ENCODE measurements at places on chromosomes 12 and 14.

DNA sequence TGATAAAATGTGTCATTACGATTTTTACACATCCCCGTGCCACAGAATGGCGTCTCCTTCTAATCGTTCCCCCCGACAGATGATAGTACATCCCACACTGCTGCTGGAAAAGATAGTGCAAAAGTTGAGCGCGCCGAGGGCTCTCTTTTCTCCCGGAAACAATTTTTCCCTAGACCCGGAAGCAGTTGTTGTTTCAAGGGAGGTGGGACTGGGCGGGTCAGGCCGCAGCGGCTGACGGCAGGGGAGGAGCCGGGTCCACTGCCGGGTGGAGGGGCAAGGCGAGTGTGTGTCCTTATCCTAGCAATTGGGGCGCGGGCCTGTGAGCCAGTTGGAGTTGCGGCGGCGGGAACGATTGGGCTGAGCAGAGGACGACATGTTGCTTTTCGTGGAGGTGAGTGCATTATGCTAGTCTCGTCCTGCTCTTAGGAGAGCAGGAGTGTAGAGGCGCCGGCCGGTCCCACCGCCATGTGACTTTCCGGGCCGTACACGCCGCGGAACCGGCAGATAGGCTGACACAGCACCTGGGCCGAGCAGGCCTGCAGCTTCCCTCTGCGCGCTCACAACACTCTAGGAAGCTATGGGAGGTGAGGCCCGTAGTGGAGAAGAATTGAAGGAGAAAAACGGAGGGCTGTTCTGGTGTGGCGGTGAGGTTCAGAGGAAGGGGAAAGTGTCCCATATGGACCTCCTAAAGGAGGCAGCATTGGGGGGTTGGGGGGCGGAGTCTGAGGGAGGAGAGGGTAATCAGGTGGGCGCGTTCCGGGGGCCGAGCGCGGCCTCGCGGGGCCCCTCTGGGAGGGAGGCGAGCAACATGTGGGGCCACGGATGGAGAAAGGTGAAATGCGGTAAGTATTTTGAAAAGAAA lies at the start of gene LARP4:
LARP4 (plus strand) TSS at position 248 of the 862 bp plus-strand sequence; CDS start at position 374, 126 bp downstream.
- peak; percentile 89 for DNase-seq

- no peak for DNase-seq
These were observed 145.8 kb upstream of the NUDT4 start for GRCh38 chr12:93231938-93232337.

- no peak for DNase-seq
These were observed 26.6 kb upstream of the PNMA1 start for GRCh38 chr14:73740618-73741326.

DNA sequence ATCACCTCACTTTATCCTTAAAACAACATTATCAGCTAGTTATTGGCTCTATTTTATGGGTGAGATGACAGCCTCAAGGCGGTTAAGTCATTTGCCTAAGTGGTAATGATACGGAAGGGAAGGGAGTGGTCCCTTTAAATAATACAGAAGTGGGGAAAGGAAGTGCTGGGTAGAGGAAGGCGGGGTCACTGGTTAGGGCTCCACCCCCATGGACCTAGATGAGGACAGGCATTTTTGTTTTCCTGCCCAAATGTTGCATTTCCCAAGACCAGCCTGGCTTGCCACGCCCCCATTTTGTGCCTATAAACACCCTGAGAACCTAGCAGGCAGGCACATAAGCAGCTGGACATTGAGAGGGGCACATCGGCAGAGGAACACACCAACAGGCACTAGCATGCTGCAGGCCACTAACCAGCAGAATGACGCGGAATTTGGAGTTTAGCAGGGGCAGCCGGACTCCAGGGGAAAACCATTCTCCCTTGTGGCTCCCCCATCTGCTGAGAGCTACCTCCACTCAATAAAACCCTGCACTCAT lies 100.9 kb downstream of the EPS8 start:
- no peak for DNase-seq

DNA sequence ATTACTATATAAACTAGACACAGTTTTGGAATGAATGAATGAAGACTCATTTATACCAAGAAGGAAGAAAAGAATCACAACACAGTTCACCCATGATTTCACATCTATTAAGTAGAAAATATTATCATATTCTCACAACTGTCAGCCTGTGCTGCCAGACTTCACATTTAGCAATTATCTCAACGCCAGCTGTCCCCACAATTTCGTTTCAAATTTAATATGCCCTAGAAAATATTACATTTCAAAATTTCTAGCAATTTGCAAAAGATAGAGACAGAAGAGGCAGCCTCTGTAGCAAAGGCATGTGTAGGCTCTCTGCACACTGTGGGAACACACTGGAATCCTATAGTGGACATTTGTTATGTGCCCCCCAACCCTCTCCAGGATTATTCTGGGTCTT lies 83.6 kb downstream of the ANKS1B start:
- DNase-seq: no peak

DNA sequence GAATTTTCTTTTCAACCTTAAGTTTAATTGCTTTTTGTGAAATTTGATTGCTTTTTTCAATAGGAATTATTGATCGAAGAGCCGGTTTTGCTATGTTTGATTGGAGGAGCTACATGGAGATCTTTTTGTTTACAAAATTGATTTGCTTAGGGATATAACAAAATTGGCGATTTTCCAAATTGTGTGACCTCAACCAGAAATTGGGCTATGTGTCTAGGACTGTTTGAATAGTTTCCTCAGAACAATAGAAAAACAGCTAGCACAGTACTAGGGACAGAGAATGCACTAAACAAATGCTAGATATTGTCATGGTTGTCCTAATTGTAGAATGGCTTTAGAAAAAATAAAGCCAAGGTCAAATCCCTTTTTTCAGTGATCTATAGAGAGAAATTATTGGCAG lies 2.4 kb downstream of the SLC17A8 start:
- DNase-seq: no peak

DNA sequence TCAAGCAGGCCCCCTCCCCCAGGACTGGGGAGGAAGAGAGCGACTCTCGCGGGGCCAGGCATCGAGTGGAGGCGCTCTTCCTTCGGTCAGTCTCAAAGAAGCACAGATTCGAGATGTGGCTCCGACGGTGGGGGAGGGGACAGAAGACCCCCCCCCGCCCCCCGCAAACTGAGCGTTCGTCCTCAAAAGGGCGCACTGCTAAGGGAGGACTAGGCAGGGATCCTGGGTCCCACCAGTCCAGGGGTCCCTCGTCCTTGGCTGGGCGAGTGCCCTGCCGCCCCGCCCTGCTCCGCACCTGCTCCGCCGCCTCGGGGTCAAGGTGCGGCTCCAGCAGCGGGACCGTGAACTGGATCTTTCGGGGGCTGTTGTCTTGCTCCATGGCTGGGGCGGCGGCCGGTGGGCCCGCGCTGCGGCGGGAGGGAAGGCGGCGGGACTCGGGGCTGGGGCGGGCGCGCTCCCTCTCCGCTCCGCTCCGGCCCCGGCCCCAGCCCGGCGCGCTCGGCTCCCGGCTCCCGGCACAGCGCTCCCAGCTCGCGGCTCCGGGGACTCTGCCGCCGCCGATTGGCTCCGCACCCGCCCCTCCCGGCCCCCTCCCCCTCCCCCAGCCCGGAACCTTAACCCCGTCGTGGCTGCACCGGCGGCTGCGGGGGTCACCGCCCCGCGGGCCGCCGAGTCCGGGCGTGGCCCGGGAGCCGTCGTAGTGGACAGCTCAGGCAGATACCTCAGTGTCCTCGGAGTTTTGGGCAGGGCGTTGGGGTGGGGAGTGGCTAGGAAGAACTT lies at the start of gene PPP1R1A:
PPP1R1A (minus strand) TSS at position 550 of the 780 bp plus-strand sequence; CDS start at position 379, 171 bp downstream.
- DNase-seq: no peak

DNA sequence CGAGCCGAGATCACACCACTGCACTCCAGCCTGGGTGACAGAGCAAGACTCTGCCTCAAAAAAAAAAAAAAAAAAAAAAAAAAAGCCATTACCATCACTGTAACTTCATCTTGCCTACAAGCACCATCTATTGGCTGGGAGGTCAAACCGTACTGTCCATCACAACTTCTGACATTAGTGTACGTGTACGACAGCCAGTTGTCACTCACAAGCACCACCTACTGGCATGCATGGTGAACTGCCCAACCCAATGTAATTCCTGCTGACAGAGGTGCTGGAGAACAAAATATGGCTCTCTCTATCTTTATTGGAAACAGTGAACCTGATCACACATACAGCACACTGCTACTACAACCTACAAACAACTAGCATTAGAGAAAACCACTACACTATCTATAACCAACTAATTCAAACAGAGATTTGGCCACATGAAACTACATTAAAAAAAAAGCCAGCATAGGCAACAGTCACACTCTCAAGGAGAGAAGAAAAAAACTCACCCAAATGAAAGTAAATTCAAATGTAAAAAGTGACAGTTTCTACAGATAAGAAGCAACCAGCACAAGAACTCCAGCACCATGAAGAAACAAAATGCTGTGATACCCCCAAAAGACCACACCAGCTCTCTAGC lies 82.3 kb downstream of the PUS7L start:
- DNase-seq: peak; percentile 0

DNA sequence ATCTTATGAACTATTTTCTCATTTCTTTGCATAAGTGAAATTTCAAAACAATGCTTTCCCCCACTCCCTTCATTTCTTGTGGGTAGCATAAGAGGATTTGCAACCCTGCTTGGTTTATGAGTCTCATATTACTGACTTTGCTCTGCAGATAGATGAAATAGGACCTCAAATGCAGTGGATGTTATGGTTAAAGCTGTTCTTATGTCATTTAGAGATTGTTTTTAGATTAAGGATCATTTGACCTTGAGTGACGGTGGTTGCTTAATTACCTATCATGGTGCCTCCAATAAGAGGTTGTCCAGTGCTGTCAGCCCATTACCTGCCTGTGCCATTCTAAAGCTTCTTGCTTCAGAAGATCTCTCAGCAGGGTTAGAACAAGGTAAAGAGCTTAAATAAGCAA lies 351.4 kb upstream of the ATP2B1 start:
- DNase-seq: no peak

DNA sequence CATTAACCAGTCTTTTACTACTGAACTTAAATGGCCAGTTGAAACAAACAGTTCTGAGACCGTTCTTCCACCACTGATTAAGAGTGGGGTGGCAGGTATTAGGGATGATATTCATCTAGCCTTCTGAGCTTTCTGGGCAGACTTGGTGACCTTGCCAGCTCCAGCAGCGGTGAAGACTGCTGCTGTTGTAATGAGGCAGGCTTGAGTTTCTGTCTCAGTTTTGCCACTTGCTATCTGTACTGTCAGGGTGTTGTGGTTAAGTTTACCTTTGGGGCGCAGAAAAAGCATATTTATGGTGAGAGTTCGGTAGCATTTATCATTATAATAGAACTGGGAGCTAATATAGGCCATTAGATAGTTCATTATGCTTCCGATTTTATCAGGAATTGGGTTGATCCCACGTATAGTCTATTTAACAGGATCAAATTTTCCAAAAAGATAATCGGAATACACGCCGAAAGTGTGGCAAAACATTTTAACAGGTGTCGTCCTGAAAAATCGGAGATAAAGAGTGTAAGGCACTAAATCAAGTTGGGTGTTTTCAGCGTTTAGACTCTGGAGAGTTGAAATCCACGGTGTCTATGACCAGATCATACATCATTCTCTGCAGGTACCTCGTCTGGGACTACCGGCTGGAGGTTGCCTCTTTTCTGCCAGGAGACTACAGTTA lies 688 bp upstream of the NECAP1 start:
- DNase-seq: no peak

DNA sequence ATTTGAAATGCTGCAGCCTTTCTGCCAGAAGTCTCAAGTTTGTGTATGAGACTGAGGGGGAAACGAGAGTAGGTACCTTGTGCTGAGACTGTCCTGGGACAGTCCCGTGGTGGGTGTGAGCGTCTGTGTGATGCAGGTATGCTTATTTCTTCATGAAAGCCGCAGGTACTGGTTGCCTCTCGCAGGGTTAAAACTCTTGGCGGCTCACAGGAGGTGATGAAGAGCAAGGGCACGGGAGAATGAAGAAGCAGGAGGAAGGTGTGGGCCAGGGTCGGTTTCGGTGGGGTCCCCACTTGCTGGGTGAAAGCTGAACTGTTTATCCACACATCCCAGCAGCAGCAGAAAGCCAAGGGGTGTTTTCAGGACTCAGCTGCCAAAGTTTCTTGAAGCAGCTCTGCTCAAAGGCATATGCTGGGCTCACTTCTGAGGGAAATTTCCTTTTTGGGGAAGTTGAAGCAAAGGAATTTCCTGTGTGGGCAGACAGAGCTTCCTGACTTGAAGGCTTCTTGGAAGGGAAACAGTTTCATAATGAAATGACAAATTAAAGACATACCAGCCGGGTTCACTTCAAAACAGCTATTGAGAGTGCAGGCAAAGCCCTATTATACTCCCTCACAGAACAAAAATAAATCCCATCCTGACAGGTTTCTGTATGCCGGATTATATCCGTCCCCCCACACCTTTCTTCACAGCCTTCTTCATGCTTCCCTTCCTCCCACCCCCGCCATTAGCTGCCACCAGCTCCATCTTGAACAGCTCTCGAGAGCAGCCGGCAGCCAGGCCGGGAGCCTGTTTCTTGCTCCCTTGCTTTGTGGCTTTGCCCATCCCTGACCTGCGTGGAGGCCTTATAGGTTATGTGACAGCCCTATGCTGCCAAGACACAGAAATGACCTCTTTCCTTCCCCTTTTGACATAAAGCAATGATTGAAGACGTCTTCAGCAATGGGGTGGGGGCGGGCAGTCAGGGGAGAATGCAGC lies 116.6 kb downstream of the ETV6 start:
- peak; percentile 25 for DNase-seq

DNA sequence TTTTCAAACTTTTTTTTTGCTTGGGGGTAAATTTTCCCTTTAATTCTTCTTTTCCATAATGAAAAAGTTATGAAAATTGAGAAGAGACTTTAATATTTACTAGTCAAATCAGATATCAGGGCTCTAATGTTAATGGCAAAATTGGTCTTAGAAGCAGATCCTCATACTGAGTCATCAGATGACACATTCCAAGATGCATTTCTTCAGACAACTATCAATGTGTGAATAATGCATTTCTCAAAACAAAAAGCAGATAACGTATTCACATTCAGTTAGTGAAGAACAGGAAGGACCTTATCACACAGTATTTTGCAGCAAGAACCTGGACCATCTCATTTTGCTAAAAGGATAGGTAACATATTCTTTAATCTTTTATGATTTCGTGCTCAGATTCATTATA lies 130.7 kb downstream of the GPHN start:
- no peak for DNase-seq

GRCh38 chr14:54622192-54622958 lies 55.4 kb downstream of the SAMD4A start:
- no peak for DNase-seq

- no peak for DNase-seq
These were observed 25.8 kb upstream of the C12orf76 start for GRCh38 chr12:110074089-110074488.

- DNase-seq: no peak
These were observed 58.7 kb upstream of the G2E3 start for GRCh38 chr14:30500222-30500621.

- DNase-seq: no peak
These were observed 25.8 kb downstream of the KCNK10 start for GRCh38 chr14:88297306-88297705.

DNA sequence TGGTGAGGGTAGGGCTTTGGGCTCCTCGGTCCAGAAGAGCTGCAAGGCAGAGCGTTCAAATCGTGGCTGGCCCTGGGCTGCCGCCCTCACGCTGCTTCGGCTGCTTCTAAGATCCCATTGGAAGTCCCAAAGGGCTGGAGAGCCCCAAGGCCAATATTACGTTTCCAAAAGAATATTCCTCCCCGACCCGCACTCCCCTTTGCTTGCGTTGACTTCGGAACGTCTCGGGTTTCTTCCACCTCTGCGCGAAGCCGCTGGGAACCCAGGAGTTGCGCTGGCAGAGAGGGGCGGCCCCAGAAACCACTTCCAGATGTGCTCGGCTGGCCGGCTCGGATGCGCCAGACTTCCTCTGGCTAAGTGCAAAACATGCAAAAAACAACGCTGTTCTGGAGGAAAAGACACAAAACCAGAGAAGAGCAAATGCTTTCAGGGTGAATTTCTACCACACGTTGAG lies at the start of gene GLT8D2:
GLT8D2 (minus strand) TSS at position 285 of the 454 bp plus-strand sequence. CDS start 30,539 bp downstream, outside the sequence.
- no peak for DNase-seq

GRCh38 chr12:1322821-1323220 lies 271.6 kb downstream of the FBXL14 start:
- no peak for DNase-seq
